Tibial artery (tissue), 4 donors: ENCODE measurements at places on chromosomes 13 and 19.

DNA sequence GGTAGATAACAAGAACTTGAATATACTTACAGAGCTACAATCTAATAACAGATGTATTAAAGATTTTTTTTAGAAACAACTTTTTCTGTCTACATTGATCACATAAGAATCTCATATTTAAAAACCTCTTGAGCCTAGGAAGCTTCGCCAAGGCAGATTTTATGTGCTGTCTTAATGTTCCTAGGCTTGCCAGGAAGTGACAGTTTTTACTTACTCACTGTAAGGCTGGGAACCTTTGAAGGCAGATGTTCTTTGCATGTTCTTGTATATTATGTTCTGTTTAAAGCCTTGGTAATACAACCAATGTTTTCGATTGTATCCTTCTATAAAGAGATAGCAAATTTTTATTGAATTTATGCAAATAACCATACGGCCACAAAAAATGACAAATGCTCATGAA, 492.7 kb downstream of the GPC5 start:
- DNase-seq, result no peak
- no peaks in the 10 kb centered on the region for H3K27me3 ChIP-seq
- H3K27ac ChIP-seq, result no peak overlapping the region
- no peak overlapping the region for H3K4me3 ChIP-seq
- H3K36me3 ChIP-seq, result no peaks in the 10 kb centered on the region

DNA sequence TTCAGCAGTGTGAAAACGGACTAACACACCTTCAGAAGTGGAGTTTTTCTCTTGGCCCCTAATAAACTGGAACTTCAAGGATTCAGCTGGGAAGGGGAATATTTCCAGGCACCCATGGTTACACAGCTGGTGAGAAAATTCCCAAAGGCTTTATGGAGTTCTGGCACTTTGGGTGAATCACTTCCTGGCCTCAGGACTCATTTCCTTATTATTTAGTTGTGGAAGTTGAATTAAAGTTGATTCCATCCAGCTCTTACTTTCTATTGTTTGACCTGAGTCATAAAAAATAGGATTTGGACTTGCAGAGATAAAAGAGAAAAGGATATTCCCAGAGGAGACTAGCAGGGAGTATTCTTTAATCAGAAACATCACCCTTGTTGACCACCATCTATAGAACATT, 882.1 kb downstream of the UQCRFS1 start:
- no peaks in the 10 kb centered on the region for H3K36me3 ChIP-seq
- H3K4me1 ChIP-seq, result no peaks in the 10 kb centered on the region
- no peaks in the 10 kb centered on the region for H3K27me3 ChIP-seq
- no peak overlapping the region for H3K4me3 ChIP-seq
- DNase-seq, result no peak
- no peak overlapping the region for H3K27ac ChIP-seq

GRCh38 chr13:42807866-42808265, 26.5 kb downstream of the FAM216B start:
- no peak overlapping the region for H3K4me3 ChIP-seq
- H3K4me1 ChIP-seq, result no peaks in the 10 kb centered on the region
- no peak overlapping the region for H3K27ac ChIP-seq
- DNase-seq, result no peak
- H3K27me3 ChIP-seq, result peaks cover 2% of the 10 kb centered on the region

DNA sequence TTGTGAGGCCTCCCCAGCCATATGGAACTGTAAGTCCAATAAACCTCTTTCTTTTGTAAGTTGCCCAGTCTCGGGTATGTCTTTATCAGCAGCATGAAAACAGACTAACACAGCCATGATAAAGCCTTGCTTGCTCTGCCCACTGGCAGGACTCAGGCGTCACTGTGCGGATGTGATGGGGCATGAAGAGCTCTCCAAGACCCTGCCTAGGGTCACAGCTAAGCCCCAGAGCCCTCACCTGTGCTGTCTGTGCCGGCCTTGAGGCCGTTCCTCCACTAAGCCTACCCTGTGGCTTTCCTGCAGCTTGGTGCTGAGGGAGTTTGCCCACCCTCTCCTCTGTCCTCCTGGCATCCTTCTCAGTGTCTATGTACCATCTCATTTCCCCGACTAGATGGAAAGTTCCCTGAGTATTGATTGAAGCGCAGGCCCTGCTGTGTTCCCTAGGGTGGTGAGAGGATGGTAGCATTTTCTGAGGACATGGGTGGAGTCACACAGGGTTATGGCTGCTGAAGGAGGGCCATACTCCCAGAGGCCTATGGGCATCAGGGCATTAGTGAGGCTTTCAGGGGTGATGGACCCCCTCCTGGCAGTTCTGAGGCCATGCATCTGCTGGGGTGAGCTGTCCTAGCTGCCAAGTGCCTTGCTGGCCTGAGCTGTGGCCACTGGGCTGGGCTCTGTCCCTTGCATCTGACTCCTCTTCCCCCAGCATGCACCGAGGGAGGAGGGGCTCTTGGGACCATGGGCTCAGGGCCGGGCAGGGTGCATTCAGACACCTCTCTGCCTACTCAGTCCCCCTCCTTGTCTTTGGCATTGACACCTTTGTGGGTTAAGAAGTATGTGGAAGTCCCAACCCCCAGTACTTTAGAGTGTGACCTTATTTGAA, 75.3 kb downstream of the TEX29 start:
- H3K27me3 ChIP-seq, result no peaks in the 10 kb centered on the region
- peak; percentile 3 for DNase-seq
- H3K27ac ChIP-seq, result no peak overlapping the region
- H3K36me3 ChIP-seq, result no peaks in the 10 kb centered on the region
- H3K4me1 ChIP-seq, result no peaks in the 10 kb centered on the region

DNA sequence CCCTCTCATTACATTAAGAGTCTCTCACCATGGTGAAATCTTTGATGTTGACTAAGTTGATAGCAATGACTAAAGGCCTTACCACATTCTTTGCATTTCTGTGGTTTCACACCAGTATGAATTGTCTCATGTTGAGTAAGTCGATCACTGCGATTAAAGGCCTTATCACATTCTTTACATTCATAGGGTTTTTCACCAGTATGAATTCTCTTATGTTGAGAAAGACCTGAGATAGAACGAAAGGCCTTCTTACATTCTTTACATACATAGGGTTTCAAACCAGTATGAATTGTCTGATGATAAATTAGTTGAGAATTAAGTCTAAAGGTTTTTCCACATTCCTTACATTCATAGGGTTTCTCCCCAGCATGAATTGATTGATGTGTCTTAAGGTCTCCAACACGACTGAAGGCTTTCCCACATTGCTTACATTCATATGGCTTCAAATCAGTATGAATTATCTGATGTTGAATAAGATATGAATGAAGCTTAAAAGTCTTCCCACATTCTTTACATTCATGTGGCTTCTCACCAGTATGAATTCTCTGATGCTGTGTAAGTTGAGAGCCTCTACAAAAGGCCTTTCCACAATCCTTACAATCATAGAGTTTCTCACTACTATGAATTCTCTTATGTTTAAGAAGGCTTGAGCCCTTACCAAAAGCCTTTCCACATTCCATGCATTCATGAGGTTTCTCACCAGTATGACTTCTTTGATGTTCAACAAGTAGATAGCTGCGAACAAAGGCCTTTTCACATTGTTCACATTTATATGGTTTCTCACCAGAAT, 45.6 kb downstream of the ZNF283 start:
- H3K27ac ChIP-seq, result no peak overlapping the region
- H3K27me3 ChIP-seq, result no peaks in the 10 kb centered on the region
- H3K4me1 ChIP-seq, result no peaks in the 10 kb centered on the region

DNA sequence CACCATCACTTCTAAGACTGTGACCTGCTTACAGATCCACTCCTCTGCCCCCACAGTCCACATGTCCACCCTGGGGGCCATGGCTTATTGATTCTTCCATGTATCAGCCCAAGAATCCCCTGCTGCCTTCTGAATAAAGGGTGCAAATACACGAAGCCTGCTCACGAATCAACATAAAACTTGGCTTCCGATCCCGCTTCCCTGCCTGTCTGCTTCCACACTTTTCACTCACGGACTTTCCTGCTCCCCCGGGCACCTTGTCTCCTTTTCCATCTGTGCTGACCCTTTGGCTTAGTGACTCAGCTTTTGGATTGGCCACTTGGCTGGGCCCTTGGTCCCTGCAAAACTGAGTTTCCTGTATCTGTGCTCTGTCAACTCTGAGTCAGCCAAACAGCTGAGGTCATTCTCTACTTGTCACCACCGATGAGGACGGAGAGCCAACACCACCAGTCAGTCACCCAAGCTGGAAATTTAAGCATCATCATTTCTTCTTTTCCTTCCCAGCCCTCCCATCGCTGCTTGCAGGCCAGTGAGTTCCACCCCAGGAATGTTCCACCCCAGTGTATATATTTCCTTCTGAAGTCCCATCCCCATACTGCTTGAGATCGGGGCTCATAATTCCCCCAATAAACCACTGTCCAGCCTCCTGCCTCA, 11.4 kb upstream of the USP12 start:
- no peaks in the 10 kb centered on the region for H3K4me1 ChIP-seq
- H3K4me3 ChIP-seq, result peak overlapping the region; percentile 11
- peak overlapping the region; percentile 32 for H3K27ac ChIP-seq
- no peaks in the 10 kb centered on the region for H3K36me3 ChIP-seq

DNA sequence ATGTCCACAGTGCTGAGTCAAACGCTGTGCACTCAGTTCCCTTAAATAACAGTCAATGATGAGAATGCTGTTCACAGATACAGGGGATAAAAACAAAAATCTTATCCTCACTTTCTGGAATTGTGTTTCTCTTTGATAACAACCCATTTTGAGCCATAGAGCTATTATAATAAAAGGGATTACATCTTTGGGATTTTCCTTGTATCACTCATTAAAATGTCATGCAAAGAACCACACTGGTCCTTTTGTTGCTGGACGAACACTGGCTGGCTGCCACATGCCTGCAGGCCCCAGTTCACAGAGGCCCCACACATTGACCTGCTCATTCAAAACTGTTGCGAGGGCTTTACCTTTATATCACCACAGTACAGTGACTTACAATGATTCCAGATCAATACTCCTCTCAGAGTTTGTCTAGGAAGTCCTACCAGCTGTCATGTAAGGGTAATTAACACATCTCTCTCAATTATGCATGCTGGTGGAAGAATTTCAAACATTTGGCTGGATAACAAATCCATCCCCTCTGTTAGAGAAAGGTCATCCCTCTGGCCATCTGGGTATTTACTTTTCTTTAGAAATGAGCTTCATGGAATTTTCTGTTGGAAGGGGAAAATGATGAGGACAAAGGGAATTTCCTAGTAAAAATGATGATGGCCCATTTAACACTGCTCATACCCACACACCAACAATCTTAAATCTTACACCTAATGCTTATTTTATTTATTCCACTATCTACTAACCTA, 85.9 kb downstream of the MBNL2 start:
- H3K27me3 ChIP-seq, result no peaks in the 10 kb centered on the region
- peaks cover 32% of the 10 kb centered on the region for H3K4me1 ChIP-seq
- no peak for DNase-seq
- no peaks in the 10 kb centered on the region for H3K36me3 ChIP-seq

GRCh38 chr19:40143612-40144011, 47.6 kb upstream of the MAP3K10 start:
- no peak overlapping the region for H3K27ac ChIP-seq
- no peak for DNase-seq
- no peaks in the 10 kb centered on the region for H3K36me3 ChIP-seq
- no peak overlapping the region for H3K4me3 ChIP-seq
- H3K4me1 ChIP-seq, result no peaks in the 10 kb centered on the region

GRCh38 chr19:39411081-39411831, 1.2 kb upstream of the PLEKHG2 start:
- peaks cover 30% of the 10 kb centered on the region for H3K4me1 ChIP-seq
- DNase-seq, result peak; percentile 85
- H3K27me3 ChIP-seq, result no peaks in the 10 kb centered on the region
- peaks cover 23% of the 10 kb centered on the region for H3K36me3 ChIP-seq
- peak overlapping the region; percentile 100 for H3K27ac ChIP-seq
- H3K4me3 ChIP-seq, result peak overlapping the region; percentile 92

DNA sequence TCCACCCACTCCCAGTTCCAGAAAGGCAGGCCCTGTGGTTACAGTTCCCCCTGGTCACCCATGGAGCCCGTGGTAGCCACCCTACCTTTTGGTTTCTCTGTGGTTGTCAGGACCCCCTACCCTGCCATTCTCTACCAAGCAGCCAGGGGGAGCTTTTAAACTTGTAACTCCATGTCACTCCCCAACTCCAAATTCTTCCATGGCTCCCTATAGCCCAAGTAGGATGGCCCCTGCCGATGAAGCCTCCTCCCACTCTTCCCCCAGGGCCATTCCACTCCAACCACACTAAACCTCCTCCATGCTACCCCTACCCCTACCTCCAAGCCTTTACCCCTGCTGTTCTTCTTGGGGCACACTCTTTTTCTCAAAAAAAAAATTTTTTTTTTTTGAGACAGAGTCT, 2.2 kb downstream of the S1PR2 start:
- no peak for DNase-seq
- no peak overlapping the region for H3K4me3 ChIP-seq
- H3K4me1 ChIP-seq, result no peaks in the 10 kb centered on the region
- peaks cover 8% of the 10 kb centered on the region for H3K36me3 ChIP-seq

DNA sequence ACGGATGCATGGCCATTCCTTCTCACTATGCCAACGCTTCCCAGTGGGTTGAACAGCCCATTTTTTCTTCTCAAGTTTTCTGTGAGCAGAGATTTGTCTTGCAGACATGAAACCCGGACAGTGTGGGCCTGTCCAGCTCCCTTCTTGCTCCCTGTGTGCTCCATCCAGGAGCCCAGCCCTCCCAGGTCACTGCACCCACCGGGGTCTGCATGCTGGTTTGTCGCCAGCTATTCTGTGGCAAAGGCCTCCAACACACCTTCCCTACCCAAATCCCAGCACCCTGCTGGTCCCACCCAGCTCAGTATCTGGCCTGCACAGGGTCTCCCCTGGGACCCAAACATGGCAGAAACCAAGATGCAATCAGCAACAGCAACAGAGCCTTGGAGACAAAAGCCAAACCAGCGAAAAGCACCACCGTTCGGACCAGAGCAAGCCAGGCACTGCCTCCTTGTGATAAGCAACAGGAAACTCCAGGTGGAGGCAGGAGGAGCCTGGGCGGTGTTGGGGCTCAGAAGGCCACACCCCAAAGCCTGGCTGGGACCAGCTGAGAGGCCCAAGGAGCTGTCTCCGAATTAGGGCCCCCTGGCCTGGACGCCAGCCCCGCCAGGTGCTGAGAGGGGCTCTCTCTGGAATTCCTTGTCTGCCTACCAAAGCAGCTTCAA, 12.2 kb upstream of the SPACA7 start:
- no peaks in the 10 kb centered on the region for H3K36me3 ChIP-seq
- DNase-seq, result no peak
- peaks cover 8% of the 10 kb centered on the region for H3K27me3 ChIP-seq
- H3K27ac ChIP-seq, result no peak overlapping the region
- H3K4me1 ChIP-seq, result no peaks in the 10 kb centered on the region

- H3K27ac ChIP-seq, result no peak overlapping the region
- no peaks in the 10 kb centered on the region for H3K27me3 ChIP-seq
- H3K4me3 ChIP-seq, result no peak overlapping the region
- DNase-seq, result no peak
Measured at GRCh38 chr19:42023121-42023942, 29.3 kb upstream of the ATP1A3 start.

GRCh38 chr13:39468306-39468705, 134.7 kb downstream of the LHFPL6 start:
- H3K4me3 ChIP-seq, result no peak overlapping the region
- no peaks in the 10 kb centered on the region for H3K4me1 ChIP-seq
- no peaks in the 10 kb centered on the region for H3K27me3 ChIP-seq

- no peak for DNase-seq
- peak overlapping the region; percentile 39 for H3K27ac ChIP-seq
- H3K36me3 ChIP-seq, result no peaks in the 10 kb centered on the region
- peaks cover 15% of the 10 kb centered on the region for H3K4me1 ChIP-seq
- no peak overlapping the region for H3K4me3 ChIP-seq
Measured at GRCh38 chr13:33289966-33290365, 4.4 kb upstream of the STARD13 start.
